ENCODE measurements at places on chromosomes 11 and 22.
A peak's percentile ranks its signal among the peaks of the same experiment; 100 is the strongest.

- no peak for DNase-seq
Observed at GRCh38 chr22:49973018-49973961, 12.7 kb downstream of the PIM3 start.

DNA sequence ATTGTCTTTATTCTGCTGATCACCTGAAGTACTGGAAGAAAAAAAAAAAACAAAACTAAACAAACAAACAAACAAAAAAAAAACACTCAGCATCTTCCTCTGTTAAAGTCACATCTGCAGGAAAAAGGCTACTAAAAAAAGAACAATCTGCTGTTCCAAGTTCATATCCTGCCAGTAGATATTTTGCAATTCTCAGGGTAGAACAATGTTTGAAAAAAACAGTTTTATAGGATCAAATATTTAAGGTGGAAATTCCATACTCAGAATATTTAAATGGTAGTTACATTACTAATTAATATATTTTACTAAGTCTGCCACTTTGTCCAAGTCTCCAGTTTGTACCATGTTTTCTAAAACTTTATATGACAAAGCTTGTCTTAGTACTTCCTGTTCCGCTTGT is 175.2 kb downstream of the SBF2 start:
- DNase-seq: no peak

GRCh38 chr22:50268655-50269113 is 1.5 kb downstream of the MAPK11 start:
- DNase-seq: no peak

DNA sequence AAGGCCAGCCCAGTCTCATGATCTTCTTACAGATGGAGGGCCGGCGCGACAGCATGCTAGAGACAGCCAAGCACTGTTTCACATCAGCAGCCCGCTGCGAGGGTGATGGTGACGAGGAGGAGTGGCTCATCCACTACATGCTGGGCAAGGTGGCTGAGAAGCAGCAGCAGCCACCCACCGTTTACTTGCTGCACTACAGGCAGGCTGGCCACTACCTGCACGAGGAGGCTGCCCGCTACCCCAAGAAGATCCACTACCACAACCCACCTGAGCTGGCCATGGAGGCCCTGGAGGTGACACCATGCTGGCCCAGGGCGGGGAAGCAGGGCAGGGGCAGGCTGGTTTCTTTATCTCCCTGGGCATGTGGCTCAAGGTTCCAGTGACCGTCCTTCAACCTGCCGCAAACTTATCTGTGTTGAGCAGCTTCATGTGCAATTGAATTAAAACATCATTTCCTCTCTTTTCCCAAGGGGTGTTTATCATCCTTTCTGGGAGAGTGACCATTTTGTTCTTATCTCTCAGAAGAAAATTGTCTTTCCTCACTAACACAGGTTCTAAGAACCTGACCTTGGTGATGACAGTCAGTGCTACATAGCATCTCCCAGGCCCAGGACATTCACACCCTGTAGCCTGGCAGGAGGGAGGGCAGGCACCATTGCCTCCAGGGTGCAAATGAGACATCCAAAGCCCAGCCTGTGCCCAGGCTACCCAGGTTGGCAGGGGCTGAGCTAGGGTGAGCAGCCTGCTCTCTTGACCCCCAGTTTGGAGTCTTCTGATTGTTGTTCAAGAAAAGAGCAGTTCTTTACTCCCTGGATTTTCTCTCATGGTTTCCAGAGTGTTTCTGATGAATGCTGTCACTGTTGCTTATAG is 80.7 kb downstream of the CABIN1 start:
- DNase-seq: no peak

- no peak for DNase-seq
Observed at GRCh38 chr22:41324821-41325528, 23.6 kb downstream of the ZC3H7B start.

DNA sequence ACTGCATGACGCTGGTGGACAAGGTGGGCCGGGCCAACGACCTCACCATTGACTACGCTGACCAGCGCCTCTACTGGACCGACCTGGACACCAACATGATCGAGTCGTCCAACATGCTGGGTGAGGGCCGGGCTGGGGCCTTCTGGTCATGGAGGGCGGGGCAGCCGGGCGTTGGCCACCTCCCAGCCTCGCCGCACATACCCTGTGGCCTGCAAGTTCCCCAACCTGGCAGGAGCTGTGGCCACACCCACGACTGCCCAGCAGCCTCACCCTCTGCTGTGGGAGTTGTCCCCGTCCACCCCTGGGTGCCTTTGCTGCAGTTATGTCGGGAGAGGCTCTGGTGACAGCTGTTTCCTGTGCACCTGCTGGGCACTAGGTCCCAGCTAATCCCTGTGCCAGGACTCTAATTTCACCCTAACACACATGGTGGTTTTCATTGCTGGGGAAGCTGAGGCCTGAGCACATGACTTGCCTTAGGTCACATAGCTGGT is 49.0 kb upstream of the PPP6R3 start:
- DNase-seq: no peak

- no peak for DNase-seq
Observed at GRCh38 chr11:30579415-30580175, 6.6 kb downstream of the MPPED2 start.

DNA sequence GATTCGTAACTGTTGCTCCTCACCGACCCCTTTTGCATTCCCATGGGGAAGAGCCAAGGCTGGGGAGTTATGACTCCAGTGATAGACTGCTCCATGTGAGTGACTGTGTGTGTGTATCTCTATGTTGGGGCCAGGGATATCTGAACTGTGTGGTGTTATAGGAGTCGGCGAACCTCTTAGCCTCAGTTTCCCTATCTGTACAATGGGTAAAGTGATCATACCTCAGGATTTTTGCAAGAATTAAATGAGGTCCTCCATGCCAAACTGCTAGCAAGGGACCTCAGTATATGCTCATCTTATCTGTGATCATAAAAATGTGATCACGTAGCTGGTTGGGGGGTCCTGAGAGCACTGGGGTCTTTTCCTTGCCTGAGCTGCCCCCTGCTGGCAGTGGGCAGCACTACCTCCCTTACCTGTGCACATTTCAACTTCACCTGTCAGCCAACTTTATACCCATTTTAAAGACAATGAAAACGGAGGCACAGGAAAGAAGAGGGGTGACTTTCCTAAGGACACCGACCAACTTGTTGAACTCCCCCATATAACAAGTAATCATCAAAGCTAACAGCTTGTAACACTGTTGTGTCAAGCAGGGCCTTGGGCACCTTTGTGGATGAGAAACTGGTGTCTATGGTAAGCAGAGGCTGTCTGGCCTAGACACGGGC is 1.4 kb upstream of the DPP3 start:
- no peak for DNase-seq

GRCh38 chr22:40178417-40179409 is 988 bp downstream of the TNRC6B start:
- DNase-seq: peak; percentile 30

DNA sequence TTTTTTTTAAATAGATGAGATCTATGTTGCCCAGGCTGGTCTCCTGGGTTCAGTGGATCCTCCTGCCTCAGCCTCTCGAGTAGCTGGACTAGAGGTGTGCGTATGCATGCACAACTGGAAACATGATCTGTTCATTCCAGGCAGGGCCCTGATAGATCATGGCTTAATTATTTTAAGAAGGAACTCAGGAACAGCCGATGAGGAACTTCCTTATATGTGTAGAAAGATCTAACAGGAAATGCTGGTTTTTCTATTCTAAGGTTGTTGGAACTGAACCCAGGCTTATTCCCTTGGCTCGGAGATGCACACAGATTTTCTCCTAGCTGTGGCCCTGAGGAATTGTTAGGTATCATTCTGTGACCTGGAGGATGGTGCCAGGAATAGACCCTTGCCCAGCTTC is 32.4 kb downstream of the SPECC1L start:
- DNase-seq: no peak

DNA sequence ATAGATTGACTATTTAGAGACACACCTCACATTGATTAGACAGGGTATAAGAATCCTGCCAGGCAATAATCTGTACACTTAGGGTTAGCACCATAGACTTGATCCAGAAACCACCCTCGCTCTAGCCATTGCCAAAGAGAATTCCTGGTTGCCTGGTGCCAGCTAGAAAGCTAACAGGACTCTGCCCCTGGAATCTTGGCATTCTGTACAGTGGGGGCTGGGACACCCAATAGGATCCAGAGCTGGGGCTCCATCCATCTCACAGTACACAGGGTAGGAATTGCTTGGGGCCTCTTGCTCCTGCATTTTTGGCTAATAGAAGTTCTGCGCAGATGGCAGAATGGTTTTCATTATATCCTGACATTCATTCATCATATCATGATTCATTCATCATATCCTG is 3.0 kb upstream of the APLNR start:
- no peak for DNase-seq

DNA sequence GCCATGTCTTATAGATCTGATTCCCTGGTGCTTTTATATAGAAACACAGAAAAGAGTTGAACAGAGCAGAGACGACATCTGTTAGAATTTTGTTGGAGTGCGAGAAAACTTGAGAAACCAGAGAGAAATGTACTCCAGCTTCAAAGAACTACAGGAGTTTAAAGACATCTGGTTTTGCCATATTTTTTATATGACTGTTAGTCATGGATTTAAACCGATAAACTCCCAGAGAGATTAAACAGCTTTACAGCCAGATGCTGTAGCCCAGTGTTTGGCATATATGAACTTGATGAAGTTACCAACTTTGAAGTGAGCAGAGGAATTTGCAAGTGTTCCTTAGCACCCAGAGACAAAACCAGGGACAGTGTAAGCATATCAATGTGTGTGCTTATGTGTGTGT is 1083.1 kb downstream of the LRRC4C start:
- no peak for DNase-seq

- DNase-seq: no peak
Observed at GRCh38 chr11:81744336-81745116, 989.1 kb downstream of the FAM181B start.

DNA sequence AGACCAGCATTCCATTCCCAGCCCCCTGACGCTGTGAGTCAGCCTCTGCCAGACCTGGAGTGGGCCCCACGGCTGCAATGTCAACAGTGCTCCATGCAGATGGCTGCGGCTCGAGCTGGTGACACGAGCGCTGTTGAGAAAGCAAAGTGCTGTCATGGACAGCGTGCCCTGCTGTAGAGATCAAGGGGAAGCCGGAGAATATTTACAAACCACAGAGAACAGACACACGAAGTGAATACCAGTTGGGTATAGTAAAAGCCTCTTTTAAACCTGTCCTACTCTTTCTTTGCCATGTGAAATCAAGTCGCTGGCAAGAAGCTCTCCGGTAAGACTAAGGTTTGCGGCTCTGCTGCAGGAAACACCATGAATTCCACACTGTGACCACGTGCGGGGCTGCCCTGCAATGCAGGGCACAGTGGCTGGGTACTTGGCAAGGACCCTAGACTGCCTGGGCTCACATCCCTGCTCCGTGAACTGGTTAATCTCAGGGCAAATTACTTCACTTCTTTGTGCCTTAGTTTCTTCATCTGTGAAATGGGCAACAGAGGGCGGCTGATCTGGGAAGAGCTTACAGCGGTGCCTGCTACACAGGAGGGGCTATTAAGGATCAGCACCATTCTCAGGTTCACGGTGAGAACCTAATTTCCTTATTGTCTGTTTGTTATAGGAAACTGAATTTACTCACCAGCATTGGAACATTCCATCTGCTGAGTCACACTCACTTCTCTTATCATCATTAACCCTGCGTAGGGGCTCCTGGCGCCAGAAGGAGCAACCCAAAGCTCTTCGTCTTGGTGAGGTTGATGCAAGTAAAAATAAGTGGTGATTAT is 27.8 kb upstream of the ELFN2 start:
- no peak for DNase-seq

GRCh38 chr11:94376841-94377240 is 24.4 kb downstream of the GPR83 start:
- no peak for DNase-seq

DNA sequence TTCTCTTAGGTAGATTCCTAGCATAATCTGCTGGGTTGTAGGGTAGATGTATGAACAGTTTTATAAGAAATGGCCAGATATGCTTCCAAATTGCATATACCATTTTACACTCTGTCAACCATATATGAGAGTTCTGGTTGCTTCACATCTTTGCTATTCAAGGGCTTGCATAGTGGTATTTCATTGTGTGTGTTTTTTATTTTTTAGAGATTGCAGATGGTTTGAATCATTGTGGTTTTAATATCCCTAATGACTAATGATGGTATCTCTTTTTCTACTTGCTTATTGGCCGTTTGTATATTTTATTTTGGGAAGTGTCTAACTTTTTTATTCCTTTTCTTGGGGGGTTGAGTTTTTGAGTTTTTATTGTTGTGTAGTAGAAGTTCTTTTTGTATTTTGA is 26.9 kb downstream of the RNF214 start:
- DNase-seq: no peak

GRCh38 chr11:113385749-113386148 is 1.8 kb upstream of the ANKK1 start:
- no peak for DNase-seq

- no peak for DNase-seq
Observed at GRCh38 chr11:124577716-124578427, 8.1 kb downstream of the OR8A1 start.

GRCh38 chr22:40705918-40706682 is 26.8 kb downstream of the MCHR1 start:
- DNase-seq: no peak

- no peak for DNase-seq
Observed at GRCh38 chr11:79108851-79109250, 332.0 kb downstream of the TENM4 start.

DNA sequence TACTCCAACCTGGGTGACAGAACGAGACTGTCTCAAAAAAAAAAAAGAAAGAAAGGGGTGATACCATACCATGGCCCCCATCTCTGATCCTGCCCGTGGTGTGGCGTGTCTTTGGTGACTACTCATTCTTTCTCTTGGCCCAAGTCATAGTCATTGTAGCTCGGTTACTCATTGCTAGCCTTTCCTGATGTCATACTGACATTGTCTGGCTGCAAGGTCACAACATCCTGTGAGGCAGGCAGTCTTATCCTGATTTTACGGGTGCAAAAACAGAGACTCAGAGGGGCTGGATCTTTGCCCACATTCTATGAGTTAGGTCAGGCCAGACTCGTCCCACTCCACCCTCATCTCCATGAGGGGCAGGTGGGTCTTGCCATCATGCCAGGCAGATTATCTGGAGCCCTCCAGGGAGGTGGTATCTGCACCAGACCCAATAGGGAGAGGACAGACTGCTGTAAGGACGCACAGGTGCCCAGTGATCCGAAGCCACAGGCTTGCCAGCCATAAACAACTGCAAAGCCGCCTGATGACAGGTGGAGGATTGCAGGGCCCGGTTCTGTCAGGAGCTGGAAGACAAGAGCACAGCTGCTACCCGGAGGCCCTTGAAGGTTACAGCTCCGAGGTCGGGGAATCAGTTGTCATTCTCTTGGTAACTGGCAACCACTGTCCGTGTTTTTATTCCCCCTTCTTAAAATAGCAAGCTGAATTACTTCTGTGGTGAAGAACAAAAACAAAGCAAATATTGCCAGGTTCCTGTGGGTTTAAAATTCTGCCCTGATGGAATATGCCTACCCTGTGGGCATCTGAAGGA is 13.8 kb downstream of the TOM1 start:
- DNase-seq: no peak

DNA sequence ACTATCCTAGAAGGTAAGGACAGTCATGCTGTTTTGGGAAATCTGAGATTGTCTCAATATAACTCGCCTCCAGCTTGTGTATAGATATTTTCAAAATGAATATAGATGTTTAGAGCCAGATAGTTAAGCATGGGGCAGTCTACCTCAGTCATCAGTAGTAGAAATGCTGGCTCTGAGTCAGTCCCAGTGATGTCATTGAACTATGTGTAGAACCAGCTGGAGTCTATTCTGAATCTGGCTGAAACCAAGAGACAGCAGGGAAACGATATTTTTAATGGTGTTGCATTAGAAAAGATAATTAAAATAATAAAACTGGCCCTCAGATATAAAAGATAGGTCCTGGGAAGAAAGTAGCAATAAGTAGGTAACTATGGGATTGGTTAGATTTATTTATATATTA is 25.9 kb downstream of the PIWIL4 start:
- DNase-seq: no peak
